ENCODE measurements at places on chromosomes 4 and X.

DNA sequence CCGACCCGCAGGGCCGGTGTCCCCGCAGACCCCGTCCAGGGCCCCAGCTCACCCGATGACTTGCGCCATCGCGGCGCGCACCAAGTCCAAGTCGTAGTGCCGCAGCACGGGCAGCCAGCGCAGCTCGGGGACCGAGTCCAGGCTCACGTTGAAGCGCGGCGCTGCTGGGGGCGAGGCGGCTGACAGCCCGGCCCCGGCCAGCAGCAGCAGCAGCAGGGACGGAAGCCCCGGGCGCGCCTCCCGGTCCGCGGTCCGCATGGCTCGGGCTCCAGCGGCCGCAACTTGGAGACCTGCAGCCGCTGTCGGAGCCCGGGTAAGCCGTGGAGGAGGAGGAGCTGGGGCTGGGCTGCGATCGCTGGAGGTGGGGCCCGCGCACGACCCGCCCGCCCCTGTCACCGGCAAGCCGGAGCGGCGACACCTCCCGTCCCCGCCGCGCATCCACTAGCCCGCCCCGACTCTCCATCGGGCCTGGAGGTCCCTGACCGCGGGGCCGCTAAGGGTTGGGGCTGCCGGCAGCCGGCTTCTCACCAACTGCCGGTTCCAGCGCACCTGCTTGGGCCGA, at the start of gene NAAA:
NAAA (minus strand) TSS at position 322 of the 562 bp plus-strand sequence; CDS start at position 258, 64 bp downstream.
- DNase-seq: peak; percentile 64

DNA sequence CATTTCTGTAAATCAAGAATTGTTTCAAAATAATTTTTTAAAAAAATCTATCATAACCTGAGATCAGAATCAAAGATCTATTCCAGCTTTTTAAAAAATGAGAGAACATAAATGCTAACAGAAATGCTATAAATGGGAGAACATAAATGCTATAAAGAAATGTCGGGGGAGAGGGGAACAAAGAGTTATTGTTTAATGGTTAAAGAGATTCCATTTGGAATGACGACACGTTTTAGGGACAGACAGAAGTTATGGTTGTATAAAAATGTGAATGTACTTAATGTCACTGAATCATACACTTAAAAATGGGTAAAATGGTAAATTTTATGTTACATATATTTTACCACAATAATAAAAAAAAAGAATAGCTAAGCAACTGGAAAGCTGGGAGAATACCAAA, 127.1 kb downstream of the ATRX start:
- no peak for DNase-seq

- no peak for DNase-seq
These were observed 57.1 kb downstream of the COMMD8 start for GRCh38 chr4:47406408-47406807.

- no peak for DNase-seq
These were observed 16.9 kb upstream of the LOC101059915 start for GRCh38 chrX:71650333-71650969.

- DNase-seq: no peak
These were observed at the start of gene FBXL5 for GRCh38 chr4:15655223-15656037. FBXL5 (minus strand) TSS chr4:15655357; CDS start chr4:15655287, 70 bp downstream.

- DNase-seq: no peak
These were observed 14.5 kb downstream of the MAN2B2 start for GRCh38 chr4:6589444-6589843.

DNA sequence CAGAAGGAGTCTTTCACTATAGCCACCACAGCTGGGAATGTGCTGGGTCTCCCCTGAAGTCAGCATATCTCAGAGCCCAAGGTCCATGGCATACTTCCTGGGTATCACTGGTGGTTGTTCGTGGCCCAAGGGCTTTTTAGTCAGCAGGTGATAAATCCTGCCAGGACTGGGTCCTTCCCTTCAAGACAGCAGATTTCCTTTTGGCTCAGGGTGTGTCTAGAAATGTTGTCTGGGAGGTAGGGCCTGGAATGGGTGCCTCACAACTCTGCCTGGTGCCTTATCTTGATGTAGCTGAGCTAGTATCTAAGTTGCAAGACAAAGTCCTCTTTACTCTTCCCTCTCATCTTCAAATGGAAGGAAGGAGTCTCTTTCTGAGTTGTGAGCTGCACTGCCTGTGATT, 102.4 kb upstream of the TMLHE start:
- DNase-seq: no peak

GRCh38 chrX:77668391-77669237, 117.4 kb downstream of the ATRX start:
- no peak for DNase-seq

- DNase-seq: no peak
These were observed 5.1 kb downstream of the CCDC160 start for GRCh38 chrX:134241960-134242619.

GRCh38 chr4:67684839-67685531, 16.0 kb downstream of the UBA6 start:
- no peak for DNase-seq

DNA sequence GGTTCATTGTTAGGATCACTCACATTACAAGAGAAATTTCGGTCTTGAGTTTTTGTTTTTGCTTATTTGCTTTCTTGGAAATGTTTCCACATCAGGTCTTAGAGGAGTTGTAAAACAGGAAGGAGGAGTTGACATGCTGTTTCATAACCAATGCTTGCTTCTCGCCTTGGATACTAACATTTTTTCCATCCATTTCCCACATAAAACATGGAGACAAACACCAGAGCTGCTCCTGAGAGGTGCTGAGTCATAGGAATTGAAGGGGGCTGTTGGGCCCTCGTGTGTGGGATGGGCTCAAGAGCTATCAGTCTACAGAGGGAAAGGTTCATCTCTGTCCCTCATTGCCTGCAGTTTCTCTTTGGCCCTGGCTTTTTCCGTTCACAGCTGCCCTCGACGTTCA, 29.9 kb downstream of the TBL1X start:
- DNase-seq: no peak

GRCh38 chrX:72247206-72247942, 8.5 kb upstream of the ERCC6L start:
- no peak for DNase-seq

DNA sequence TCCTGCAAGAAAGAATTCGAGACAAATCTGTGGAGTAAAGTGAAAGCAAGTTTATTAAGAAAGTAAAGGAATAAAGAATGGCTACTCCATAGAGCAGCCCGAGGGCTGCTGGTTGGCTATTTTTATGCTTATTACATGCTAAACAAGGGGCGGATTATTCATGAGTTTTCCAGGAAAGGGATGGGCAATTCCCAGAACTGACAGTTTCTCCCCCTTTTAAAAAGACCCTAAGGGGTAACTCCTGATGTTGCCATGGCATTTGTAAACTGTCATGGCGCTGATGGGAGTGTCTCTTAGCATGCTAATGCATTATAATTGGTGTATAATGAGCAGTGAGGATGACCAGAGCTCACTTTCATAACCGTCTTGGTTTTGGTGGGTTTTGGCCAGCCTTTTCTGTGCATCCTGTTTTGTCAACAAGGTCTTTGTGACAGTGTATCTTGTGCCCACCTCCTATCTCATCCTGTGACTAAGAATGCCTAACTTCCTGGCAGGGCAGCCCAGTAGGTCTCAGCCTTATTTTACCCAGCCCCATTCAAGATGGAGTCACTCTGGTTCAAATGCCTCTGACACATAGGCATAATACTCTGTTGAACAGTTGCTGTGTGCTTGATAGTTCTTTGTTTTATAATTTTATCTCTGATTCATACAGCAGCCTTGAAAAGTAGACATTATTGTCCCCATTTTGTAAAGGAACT, 25.8 kb downstream of the GAB1 start:
- no peak for DNase-seq

GRCh38 chr4:152160225-152160800, 375.6 kb downstream of the FBXW7 start:
- DNase-seq: no peak

- DNase-seq: no peak
These were observed 208.5 kb downstream of the PPP4R3C start for GRCh38 chrX:27254656-27255055.

GRCh38 chr4:186368281-186368680, 102.3 kb downstream of the F11 start:
- DNase-seq: no peak

GRCh38 chr4:98993419-98994071, 2.0 kb upstream of the METAP1 start:
- DNase-seq: no peak

DNA sequence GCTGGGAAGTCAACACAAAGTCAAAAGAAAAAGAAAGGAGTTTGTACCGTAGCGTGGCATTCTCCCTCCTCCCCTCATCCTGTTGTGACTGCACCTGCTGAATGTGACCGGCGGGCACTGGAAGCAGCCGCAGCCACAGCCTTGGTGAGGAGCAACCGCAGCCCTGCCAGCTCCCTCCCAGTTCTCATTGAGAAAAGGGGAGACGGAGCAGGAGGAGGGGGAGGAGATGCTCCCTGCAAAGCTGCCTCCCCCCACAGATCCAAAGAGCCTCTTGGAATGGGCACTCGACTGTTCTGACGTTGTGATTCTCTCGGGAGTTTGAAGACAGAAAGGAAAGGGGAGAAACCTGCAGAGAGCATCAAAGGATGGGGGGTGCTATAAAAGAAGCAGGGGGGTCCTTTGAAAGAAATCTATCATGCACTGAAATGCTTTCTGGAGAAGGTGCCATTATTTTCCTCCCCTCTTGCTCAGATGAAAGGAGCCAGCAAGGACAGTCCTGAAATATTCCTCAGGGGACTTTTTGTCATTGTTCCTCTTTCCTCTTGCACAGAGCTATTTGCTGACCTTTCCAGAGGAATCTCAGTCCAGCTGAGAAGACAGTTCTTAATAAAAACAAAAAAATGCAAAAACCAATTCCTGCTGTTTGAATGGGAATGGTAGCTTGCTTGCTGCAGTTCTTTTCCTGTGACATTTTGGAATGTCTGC, 429.7 kb downstream of the MAPK10 start:
- no peak for DNase-seq

GRCh38 chr4:150006197-150006596, 72.0 kb upstream of the DCLK2 start:
- DNase-seq: no peak

DNA sequence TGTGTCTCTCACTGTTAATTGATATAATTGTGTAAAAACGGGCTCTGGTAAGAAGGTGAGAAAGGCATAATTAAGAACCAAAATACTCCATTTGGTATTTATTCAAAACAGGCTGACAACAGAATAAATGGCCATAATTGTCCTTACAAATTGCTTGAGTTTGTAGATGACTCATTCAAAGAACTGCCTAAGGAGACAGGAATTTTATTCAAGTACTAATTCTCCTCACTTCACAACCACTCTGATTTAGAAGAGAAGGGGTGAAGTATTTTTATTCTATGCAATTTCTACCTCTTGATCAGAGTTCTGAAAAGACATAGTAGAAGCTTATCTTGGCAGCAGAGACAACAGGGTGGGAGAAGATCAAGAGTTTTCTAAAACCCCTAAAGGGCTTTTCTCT, 43.1 kb downstream of the ATP11C start:
- no peak for DNase-seq

DNA sequence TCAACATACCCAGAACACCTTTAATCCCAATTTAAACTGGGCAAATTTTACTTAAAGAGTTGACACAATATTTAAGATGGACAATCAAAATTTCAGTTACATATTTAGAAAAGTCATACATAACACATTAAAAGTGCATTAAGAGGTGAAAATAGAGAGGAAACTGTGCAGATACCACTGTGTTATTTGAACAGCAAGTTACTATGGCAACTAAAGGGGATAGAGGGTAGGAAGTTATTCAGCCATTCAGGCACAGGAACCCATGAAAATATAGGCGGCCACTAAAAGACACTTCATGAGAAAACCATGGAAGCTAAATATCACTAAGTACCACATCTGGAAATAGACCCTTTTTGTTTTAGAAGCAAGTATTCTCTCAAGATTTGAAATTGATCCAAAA, 75.1 kb downstream of the PDGFC start:
- DNase-seq: no peak

DNA sequence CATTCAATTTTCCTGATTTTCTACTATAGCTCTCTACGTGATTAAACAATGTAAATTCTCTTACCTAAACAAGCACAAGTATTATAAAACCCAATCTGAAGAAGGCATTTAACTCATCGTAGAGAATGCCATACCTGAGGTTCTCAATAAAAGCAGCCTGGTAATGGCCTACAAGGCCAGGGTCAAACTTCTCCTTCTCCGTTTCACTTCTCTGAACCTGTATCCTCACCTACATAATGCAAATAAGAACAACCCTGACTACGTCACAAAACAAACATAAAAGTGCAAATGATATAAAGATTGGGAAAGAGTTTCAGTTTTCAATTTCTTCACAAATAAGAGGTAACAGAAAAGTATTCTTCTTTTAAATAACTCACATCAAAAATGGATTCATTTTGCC, 55.6 kb upstream of the STS start:
- no peak for DNase-seq

DNA sequence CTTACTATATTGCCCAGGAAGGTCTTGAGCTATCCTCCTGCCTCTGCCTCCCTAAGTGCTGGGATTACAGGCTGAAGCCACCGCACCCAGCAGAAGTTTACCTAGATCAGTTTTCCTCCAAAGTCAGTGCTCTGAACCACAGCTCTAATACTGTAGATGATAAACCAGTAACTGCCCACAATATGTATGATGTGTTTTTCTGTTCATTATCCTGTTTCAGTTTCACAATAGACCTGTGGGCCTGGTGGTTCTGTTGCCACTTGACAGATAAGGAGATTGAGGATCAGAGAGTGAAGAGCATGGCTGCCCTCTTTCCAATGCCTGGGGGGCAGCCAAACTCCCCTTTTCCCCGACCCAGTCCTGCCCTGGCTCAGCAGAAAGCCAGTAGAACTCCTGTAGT, 87.0 kb downstream of the EFNB1 start:
- no peak for DNase-seq

DNA sequence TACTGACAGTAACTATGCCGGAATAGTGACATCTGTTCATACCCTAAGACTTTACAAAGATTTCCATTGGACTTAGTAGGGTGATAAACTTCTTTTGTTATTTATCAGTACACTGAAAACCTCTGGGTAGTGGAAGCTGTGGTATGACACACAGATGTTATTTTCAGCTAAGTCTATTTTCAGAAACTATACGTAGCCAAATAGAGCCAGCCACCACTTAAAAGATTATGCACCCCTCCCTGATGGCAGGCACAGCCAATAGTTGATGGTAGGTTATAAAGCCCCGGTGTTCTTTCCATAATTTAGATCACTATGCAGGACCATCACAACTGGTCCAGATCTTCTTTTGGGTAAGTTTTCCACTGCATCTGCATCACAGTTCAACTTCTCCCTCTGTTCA, 1603.2 kb upstream of the PABPC4L start:
- DNase-seq: no peak

GRCh38 chrX:87468941-87469340, 48.7 kb upstream of the KLHL4 start:
- DNase-seq: no peak
